ENCODE measurements at places on chromosomes 3 and 15. TPM values are rescaled to one million over a fixed set of nuclear protein-coding genes. Genes with fewer than 3 reads are reported as not detected.

DNA sequence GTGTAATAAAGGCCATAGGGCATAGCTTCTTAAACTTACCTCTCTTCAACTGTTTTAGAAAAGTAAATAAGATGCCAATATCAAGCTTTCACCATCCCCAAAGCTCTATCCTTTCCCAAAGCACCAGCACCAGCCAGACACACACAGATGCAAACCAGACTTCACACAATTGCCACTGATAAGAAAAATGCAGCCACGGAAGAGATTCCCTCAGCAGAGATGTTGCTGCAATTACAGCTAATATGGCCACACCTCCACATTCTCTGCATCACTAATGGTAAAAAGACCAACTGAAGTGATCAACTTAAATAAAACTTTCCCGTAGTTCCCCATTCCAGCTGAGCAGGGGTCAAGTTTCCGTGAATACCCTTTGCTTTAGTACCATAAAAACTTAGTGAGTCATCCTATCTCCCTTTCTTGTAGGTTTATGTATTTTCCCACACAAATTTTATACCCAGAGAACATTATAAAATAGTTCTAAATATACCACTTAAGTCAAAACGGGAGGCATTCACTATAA is 64.4 kb downstream of the SLC9A9 start:
- no peak overlapping the region for H3K27ac ChIP-seq
- no peaks in the 10 kb centered on the region for H3K27me3 ChIP-seq
- DNase-seq = no peak
- H3K36me3 ChIP-seq = no peaks in the 10 kb centered on the region
- no peaks in the 10 kb centered on the region for H3K4me1 ChIP-seq

- H3K36me3 ChIP-seq = no peaks in the 10 kb centered on the region
- H3K4me1 ChIP-seq = no peaks in the 10 kb centered on the region
- H3K27me3 ChIP-seq = no peaks in the 10 kb centered on the region
- H3K4me3 ChIP-seq = no peak overlapping the region
These were observed 337.0 kb downstream of the KCNH8 start for GRCh38 chr3:19485267-19485666.

DNA sequence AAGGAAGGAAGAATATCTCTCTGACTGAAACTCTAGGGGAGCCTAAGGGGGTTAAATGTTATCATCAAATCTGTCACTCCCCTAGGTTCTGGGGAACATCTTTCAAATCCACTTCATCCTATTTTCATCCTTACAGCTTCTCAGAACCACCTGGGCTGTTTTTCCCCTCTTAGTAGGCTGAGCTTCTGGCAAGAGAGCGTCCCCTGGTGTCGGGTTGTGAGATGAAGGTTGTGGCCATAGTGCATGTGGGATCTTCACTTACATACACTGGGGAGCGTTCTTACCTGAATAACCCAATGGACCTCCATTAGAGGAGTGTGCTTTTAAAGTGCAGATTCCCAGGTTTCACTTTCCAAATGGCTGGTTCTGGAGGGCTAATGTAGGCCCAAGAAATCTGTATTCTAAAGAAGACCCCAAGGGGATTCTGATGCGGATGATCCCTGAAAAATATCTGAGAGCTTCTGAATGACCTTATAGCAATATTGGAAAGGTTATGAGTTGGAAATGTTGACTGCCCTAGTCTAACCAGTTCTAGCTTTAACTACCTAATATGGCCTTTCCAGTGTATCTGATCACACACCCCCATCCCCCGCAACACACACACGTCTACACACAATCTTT is 663.7 kb downstream of the AGBL1 start:
- peak; percentile 66 for DNase-seq
- H3K36me3 ChIP-seq = no peaks in the 10 kb centered on the region
- H3K27me3 ChIP-seq = no peaks in the 10 kb centered on the region
- H3K27ac ChIP-seq = no peak overlapping the region

- peaks cover 18% of the 10 kb centered on the region for H3K4me1 ChIP-seq
- H3K27ac ChIP-seq = no peak overlapping the region
- peak; percentile 47 for DNase-seq
- no peak overlapping the region for H3K4me3 ChIP-seq
These were observed 239.7 kb downstream of the UBE2E2 start for GRCh38 chr3:23442598-23443383.

CMC1 gene
- 22.6 TPM for total RNA-seq

DNA sequence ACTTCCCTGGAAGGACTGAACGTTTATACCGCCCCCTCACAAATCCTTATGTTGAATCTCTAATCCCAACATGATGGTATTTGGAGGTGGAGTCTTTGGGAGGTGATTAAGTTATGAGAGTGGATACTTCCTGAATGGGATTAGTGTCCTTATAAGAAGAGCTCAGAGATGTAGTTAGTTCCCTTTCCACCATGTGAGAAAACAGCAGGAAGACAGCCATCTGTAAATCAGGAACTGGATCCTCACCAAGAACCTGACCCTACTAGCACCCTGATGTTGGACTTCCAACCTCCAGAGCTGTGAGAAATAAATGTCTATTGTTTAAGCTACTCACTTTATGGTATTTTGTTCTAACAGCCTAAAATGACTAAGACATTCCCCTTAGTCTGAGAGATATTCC is 33.3 kb upstream of the SACM1L start:
- no peak for DNase-seq
- peaks cover 4% of the 10 kb centered on the region for H3K4me1 ChIP-seq
- no peaks in the 10 kb centered on the region for H3K27me3 ChIP-seq
- 0 out of 2 replicates have a peak, but pooled peaks cover 3% of the 10 kb centered on the region for H3K36me3 ChIP-seq
- no peak overlapping the region for H3K27ac ChIP-seq
- H3K4me3 ChIP-seq = no peak overlapping the region

DNA sequence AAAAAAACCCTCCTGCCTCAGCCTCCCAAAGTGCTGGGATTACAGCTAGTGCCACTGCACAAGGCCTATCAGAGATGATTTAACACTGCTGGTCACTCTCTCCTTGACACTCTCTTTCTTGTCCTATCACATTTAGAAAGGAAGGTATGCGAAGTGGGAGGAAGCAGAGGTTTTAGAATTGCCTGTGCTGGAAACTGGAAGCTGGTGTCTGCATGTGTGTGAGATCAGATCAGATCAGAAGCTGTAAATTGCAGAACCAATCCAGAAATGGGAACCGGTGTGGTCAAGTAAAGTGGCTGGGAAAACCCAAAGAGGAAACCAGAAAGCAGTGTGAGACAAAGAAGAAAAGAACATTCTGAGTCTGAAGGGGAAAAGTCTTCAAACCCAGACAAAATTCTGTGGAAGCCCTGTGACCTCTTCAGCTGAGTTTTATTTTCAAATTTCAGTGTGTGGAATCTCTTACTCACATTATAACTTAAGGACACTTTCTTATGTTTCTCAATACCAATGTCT is 2.8 kb downstream of the EFHB start:
- H3K27me3 ChIP-seq = no peaks in the 10 kb centered on the region
- DNase-seq = no peak

DLEC1 gene
- not detected for total RNA-seq

GRCh38 chr3:171933441-171933840 is 90.3 kb downstream of the TMEM212 start:
- 0 out of 2 replicates have a peak, but pooled peaks cover 2% of the 10 kb centered on the region for H3K4me1 ChIP-seq
- H3K27ac ChIP-seq = no peak overlapping the region
- H3K4me3 ChIP-seq = no peak overlapping the region
- H3K36me3 ChIP-seq = no peaks in the 10 kb centered on the region
- no peaks in the 10 kb centered on the region for H3K27me3 ChIP-seq

GRCh38 chr3:150490277-150490986 is 55.9 kb downstream of the SERP1 start:
- H3K27ac ChIP-seq = no peak overlapping the region
- H3K27me3 ChIP-seq = no peaks in the 10 kb centered on the region
- H3K4me3 ChIP-seq = no peak overlapping the region
- peaks cover 5% of the 10 kb centered on the region for H3K4me1 ChIP-seq
- no peak for DNase-seq

MESP2 gene
- not detected for total RNA-seq

- H3K36me3 ChIP-seq = no peaks in the 10 kb centered on the region
- H3K4me1 ChIP-seq = 0 out of 2 replicates have a peak, but pooled peaks cover 3% of the 10 kb centered on the region
- no peaks in the 10 kb centered on the region for H3K27me3 ChIP-seq
- H3K27ac ChIP-seq = no peak overlapping the region
These were observed 17.9 kb downstream of the SERP1 start for GRCh38 chr3:150528354-150528797.

HRH1 gene
- 0.04 TPM for total RNA-seq

GRCh38 chr3:171347301-171348039 is 112.7 kb downstream of the TNIK start:
- no peak overlapping the region for H3K4me3 ChIP-seq
- H3K27ac ChIP-seq = 0 out of 2 replicates have a peak overlapping the region, but pooled peaks have one; percentile 1
- DNase-seq = no peak

KIAA1143 gene
- 30.8 TPM for total RNA-seq

DNA sequence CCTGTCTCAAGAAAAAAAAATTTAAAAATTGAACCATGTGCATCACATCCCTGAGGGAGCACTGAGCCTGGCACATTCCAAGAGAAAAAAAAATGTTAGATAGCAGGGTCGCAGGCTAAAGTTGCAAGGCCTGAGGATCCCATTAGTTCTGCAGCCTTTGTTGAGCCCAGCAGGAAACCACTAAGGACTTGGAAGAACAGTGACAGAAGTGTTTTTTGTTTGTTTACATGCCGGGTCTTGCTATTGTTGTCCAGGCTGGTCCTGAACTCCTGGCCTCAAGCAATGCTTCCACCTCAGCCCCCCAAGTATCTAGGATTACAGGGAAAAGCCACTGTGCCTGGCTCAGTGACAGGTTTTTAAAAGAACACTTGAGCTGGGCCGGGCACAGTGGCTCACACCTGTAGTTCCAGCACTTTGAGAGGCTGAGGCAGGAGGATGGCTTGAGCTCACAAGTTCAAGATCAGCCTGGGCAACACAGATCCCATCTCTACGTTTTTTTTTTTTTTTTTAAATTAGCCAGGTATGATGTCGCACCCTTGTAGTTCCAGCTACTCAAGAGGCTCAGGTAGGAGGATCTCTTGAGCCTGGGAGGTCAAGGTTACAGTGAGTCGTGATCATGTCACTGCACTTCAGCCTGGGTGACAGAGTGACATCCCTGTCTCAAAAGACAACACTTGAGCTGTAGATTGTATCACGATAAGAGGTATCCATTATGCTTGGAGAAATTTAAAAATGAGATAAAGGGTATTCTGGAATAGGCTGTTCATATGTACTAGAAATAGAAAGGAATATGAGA is 15.2 kb downstream of the CHAC1 start:
- peaks cover 17% of the 10 kb centered on the region for H3K4me1 ChIP-seq
- H3K4me3 ChIP-seq = no peak overlapping the region
- no peak for DNase-seq
- no peak overlapping the region for H3K27ac ChIP-seq

GOLGA8R gene
- 0.28 TPM for total RNA-seq

DNA sequence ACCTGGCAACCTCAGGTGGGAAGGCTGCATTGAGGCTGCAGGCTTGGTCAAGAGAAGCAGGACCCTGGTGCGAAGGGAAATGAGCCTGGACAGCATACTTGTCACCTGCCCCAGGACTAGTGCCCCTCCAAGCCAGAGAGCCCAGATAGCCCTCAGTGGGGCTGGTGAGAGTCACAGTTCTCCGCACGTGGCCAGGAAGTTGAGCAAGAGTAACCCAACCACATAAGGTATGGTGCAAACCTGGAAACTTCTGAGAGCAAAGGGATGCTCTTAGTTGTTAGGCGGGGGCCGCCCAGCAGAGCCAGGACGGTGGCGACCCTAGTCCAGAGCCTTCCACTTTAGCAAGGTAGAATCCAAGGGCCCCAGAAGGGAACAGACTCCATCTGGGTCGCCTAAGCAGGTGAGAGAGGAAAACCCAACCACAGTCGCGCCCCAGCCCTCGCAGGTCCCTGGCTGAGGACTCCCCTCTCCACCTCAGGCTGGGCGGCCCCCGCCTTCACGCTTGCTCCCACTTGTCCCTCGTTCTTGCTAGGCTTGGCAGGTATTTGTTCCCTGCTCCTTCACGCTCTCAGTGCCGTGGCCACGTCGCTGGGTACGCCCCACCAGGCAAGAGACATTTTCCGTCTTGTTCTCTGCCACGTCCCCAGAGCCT is 1.1 kb upstream of the VPS18 start:
- no peaks in the 10 kb centered on the region for H3K27me3 ChIP-seq
- H3K36me3 ChIP-seq = no peaks in the 10 kb centered on the region
- no peak overlapping the region for H3K4me3 ChIP-seq

GRCh38 chr3:13262493-13263211 is 157.5 kb downstream of the NUP210 start:
- no peaks in the 10 kb centered on the region for H3K36me3 ChIP-seq
- no peak for DNase-seq
- no peak overlapping the region for H3K27ac ChIP-seq

- H3K4me1 ChIP-seq = no peaks in the 10 kb centered on the region
- H3K4me3 ChIP-seq = no peak overlapping the region
- no peak for DNase-seq
- no peaks in the 10 kb centered on the region for H3K27me3 ChIP-seq
These were observed 592.5 kb downstream of the MECOM start for GRCh38 chr3:169071003-169071402.

GRCh38 chr3:64203216-64203615 is 22.1 kb downstream of the PRICKLE2 start:
- H3K4me1 ChIP-seq = no peaks in the 10 kb centered on the region
- H3K27me3 ChIP-seq = no peaks in the 10 kb centered on the region
- H3K36me3 ChIP-seq = no peaks in the 10 kb centered on the region
- no peak overlapping the region for H3K4me3 ChIP-seq
- no peak overlapping the region for H3K27ac ChIP-seq
- DNase-seq = no peak

LINGO1 gene
- total RNA-seq = 0.26 TPM

DNA sequence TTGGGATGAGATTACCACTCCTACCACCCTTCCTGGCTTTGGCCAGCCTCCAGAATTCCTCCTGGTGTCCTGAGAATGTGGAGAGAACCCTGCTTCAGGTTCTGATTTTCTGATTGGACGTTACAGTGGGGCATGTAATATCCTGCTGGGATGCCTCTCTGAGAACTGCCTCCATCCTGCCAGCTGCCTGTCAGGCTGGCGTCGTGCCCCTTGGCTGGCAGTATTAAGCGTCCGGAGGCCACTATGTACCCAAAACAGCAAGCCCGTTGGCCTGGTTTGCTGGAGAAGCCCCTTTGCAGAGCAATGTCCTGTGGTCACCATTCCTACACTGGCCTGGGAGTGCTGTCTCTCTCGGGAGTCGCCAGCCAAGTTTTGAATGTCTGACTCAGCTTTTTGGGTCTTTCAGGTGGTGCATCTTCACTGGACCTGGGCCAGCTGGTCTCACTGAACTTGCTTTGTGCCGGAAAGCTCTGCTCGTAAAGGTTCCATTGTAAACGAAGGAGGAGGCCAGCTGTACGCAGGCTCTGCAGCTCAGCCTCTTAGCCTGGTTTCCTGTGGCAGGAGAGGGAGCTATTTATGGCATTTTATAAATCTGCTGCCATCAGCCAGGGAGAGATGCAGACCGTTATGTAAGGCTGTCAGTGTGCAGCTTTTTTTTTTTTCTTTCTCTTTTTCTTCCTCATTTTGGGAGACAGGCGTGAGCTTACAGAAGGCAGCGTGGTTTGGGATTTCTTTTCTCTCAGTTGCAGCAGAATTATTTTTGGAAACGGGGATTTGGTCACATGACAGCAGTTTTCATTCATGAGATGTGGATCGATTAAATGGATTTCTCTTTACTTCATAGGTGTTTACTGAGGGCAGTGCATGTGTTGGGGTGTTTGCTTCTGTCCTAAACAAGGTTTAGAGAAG is 19.0 kb upstream of the TRAK1 start:
- H3K27ac ChIP-seq = peak overlapping the region; percentile 59
- peak overlapping the region; percentile 46 for H3K4me3 ChIP-seq
- no peaks in the 10 kb centered on the region for H3K36me3 ChIP-seq
- H3K4me1 ChIP-seq = peaks cover 12% of the 10 kb centered on the region
- peak; percentile 91 for DNase-seq

GRCh38 chr3:193262707-193263106 is 21.7 kb downstream of the PLAAT1 start:
- H3K4me1 ChIP-seq = no peaks in the 10 kb centered on the region
- no peak for DNase-seq
- H3K27me3 ChIP-seq = no peaks in the 10 kb centered on the region
- peaks cover 40% of the 10 kb centered on the region for H3K36me3 ChIP-seq

RBP2 gene
- not detected for total RNA-seq
